ENCODE measurements at places on chromosomes 16 and 17.

DNA sequence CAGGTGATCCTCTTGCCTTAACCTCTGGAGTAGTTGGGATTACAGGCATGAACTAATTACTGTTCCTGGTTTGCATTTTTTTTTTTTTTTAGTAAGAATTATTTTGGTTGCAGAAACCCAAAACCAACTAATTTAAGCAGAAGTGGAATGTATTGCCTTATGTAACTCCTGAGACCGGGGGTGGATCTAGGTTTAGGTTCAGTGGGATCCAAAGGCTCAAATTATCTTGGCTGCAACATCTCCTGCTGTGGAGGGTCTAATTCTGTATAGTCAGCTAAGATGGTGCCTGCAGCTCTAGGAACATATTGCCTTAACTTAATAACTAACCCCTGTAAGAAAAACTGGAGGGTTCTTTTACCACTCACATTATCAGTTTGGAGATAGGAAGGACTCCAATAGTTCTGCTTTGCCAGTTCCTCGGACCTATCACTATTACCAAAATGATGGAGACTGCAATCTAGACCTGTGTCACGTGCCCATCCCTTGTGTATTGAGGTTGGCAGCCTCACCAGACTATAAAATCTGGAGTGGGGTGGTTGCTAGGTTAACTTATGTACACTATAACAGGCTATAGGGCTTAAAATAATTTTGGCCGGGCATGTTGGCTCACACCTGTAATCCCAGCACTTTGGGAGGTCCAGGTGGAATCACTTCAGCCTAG lies 8.5 kb downstream of the SNTB2 start:
- DNase-seq, result no peak

GRCh38 chr17:14752011-14752410 lies 451.1 kb downstream of the HS3ST3B1 start:
- no peak for DNase-seq

- DNase-seq, result no peak
Observed at GRCh38 chr17:11719856-11720255, 121.6 kb downstream of the DNAH9 start.

- no peak for DNase-seq
Observed at GRCh38 chr17:59435238-59435637, 103.8 kb downstream of the YPEL2 start.

- no peak for DNase-seq
Observed at GRCh38 chr17:3004150-3004801, 59.1 kb downstream of the OR1D5 start.

- DNase-seq, result no peak
Observed at GRCh38 chr16:88380099-88380498, 2.7 kb upstream of the ZNF469 start.

- DNase-seq, result no peak
Observed at GRCh38 chr16:16124438-16124837, 98.9 kb downstream of the ABCC6 start.

DNA sequence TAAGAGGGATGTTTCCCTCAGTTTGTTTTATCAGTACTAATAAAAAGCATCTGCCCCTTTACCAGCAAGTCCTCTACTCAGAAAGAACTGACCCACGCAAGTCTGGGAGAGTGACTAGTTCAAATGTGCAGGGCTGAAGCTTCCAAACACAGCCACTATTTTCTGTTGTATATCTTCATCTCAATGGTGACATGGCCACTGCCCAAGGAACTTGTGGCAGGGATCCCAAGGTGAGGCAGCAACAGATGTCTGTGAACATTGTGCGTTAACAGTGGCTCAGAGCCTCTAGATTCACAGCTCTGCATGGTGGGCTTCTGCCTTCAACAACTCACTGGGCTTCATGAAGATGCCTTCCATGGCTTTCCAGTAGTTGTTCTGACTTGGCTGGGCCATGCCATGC lies 3.7 kb upstream of the BLTP2 start:
- DNase-seq, result no peak

DNA sequence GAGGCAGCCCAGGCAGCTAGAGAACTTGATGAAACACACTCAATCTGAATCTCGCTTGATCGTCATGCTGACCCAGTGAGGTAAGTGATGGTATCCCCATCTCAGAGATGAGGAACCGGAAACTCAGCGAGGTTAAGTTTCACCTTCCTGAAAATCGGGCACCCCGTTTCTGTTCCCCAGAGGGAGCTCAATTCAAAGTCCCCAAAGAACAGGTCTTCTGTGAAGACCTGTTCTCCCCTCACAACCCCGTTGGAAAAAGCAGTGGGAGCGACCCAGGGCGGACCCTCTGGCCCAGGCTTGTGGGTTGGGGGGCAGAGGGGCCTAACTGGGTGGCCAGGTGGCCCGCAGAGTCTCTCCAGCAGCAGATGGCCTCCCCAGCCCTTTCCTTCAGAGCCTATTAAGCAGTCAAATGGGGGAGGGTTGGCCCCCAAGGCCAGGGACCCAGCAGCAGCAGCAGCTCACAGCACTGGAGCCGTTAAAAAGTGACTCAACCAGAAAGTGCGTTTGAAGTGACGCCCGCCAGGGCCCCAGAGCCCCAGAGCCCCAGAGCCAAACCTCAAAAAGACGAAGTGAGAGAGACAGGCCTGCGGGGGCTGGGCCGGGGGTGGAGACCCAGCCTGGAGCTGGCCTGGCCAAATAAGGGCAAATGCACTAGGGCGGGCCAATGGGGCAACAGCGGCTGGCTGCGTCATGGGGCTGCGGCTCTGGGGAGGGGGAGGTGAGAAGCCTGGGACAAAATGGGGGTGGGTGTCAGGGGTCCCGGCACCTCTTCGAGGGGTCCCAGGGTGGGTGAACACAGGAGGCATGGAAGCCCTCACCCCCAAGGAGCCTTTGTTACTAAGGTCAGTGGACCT lies 9.2 kb upstream of the TSPOAP1 start:
- peak; percentile 96 for DNase-seq

GRCh38 chr17:18905226-18905625 lies 46.7 kb upstream of the SLC5A10 start:
- no peak for DNase-seq

DNA sequence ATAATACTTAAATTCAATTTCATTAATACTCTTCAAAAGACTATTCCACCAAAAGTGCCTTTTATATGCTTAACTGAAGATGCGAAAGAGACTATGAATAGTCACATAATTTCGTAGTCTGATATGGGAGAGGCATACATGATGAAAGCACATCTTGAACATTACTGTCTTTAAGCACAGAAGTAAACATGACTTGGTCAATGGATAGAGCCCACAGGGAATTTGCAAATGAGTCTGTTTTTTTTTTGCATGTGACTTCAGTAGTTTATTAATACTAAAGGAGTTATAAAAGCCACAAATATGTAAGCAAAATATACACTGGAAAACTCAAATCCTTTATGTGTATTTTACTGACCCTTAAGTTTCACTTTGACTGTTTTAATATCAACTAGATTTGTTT lies 15.9 kb downstream of the ADPRM start:
- no peak for DNase-seq

DNA sequence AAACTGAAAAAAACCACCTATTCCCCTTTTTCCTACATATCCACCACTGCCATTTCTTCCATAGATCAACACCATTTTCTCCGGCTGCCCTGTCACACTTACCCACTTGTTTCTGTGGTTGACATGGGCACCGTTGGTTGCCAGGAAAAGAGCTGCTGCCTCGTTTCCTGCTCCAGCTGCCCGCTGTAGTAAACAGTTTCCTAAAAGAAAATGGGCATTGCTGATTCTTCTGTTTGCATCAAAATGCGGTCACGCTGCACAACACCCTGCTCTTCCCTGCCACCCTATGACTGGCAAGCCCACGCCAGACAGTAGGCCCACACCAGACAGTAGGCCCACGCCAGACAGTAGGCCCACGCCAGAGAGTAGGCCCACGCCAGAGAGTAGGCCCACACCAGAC lies 46.3 kb downstream of the CYB5D2 start:
- DNase-seq, result no peak

DNA sequence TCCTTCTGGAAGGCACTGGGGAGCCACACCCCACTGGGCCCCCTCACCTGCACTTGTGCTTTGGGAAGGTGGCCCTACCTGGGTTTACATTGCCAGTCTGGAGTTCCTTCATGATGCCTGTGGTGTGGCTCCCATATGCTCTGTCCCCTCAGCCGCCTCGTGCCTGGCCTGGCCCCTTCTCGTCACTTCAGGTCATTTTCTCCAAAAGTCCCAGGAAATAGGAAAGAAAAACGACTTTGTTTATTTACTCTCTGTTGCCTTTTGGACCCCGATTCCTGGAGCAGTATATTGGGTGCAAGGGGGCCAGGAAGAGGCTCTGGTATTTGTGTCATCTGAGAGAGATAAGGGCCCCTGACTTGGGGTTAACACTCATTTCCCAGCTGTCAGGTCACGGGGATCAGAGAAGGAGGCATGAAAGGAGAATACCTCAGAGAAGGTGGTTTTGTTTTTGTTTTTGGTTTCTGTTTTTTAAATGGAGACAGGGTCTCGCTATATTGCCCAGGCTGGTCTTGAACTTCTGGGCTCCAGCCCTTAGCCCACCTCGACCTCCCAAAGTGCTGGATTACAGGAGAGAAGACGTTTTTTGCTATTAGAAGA lies 4.7 kb downstream of the SOCS3 start:
- no peak for DNase-seq

DNA sequence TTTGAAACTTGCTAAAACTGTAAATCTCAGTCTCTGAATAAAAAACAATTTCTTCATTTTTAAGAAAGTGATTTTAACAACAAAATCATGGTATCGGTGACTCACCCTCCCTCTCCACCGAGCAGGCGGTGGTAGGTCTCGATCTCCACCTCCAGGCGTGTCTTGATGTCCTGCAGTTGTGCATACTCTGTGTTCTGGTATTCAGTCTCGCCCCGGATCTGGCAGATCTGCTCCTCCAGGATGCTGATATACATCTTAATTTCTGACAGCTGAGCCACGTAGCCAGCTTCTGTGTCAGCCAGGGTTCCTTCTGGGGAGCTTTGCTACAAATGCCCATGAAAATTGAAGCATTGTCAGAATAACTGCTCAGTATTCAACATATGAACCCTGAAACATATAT lies 15.4 kb upstream of the KRT24 start:
- DNase-seq, result no peak

DNA sequence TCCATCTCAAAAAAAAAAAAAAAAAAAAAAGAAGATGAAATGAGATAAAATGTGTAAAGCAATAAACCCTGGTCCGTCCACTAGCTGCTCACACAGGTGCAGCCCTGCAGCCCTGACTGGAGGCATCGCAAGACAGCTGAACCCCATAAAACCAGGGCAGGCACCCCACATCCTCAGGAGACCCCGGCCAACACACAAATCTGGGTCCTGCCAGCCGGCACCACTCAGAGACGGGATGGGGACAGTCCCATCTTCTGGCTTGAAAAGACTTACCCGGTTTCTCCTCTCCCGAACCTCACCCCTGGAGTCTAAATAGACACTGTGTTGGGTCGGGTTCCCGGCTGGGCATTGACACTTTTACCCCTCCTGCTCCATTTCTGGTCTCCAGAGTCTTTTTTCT lies 52.7 kb upstream of the TNRC6C start:
- DNase-seq, result no peak

DNA sequence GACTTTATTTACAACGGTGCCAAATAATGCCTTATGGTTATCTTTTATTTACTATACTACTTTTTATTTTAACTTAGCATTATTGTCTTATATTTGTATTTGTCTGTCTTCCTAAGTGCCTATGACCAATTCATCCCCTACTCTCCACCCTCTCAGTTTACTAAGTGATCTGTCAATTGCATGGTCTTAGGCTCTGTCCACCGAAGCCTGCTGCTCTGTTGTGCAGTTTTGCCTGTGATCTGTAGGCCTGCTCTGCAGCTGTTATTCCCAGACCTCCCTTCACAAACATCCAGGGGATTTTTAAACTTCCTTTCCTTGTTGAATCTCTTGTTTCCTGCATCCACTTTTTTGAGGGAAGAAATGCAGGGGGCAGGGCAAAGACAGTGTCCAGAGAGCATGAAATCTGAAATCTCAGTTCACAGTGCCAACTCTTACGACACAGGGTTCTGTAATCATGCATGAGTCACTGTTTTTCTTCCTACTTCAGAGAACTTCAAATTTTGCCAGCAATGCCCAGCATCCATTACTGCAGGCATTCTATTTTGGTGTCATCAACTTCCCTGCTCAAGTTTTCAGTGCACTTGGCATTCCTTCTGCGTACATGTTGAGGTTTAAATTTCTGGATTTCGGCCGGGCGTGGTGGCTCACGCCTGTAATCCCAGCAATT lies 11.4 kb downstream of the SLFN5 start:
- DNase-seq, result no peak

Measured in stimulated activated CD8-positive, alpha-beta memory T cell treated with anti-CD3 and anti-CD28 coated beads, Interleukin-7, amount 100 ng/mL, for 48 hours (primary cell).